ENCODE measurements at places on chromosomes 11 and 22.

DNA sequence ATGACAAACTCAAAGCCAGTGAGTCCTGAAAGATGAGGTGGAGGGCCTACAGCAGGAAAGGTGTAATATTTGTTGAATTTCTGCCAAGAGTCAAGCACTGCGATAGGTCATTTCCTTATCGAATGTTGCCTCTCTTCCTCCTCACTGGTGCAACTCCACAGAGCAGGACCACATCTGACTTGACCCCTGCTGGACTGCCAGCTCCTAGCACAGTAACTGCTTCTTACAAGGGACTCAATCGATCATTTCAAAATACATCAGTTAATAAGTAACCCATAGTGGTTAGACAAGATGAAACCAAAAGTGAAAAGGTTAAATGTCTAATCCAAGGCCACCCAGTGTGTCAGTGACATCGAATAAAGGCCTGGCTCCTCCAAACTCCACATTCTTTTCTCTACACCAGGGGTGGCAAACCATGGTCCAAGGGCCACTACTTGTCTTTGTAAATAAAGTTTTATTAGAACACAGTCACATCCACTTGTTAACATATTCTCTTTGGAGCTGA, 98.5 kb upstream of the CSNK2A3 start:
- DNase-seq, result peak; percentile 10

GRCh38 chr11:85595285-85595884, 31.8 kb downstream of the DLG2 start:
- DNase-seq, result peak; percentile 67

GRCh38 chr11:42770444-42771065, 541.2 kb upstream of the API5 start:
- peak; percentile 4 for DNase-seq

- DNase-seq, result no peak
Measured at GRCh38 chr11:95835351-95835750, 45.1 kb downstream of the CEP57 start.

- no peak for DNase-seq
Measured at GRCh38 chr11:107908211-107908610, 20.0 kb upstream of the RAB39A start.

GRCh38 chr11:25180187-25180586, 683.3 kb downstream of the LUZP2 start:
- no peak for DNase-seq

DNA sequence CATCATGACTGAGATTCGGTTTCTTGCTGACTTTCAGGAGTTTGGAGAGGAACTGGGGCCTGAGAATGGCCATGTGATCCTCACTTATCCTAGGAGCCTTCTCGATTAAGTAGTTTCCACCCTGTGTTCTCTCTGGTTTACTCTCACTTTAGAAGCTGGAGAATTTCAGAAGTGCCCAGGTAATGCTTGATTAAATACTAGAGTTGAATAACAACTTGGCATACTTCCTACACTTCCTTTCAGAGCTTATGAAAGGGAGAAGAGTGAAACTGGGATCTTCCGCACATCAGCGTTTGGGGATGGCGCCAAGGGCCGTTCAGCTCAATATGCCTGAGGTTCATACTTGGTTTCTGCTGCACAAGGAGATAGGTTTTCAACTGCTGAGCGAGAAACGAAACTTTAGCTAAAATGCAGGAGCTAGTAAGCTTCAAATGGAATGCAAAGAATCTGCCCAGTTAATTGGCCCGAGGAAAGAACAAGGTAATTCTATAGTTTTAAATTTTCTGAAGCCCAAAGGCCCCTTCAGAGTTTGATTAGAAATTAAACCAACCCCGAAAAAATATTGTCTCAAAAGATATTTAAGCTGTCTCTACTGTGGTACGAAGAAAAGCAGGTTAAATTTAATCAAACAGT, 823 bp upstream of the MUC15 start:
- DNase-seq, result no peak

GRCh38 chr11:14584595-14584994, 59.0 kb upstream of the PDE3B start:
- DNase-seq, result no peak

GRCh38 chr11:106208760-106209159, 131.3 kb downstream of the AASDHPPT start:
- no peak for DNase-seq

GRCh38 chr11:60858731-60859464, 3.1 kb upstream of the PTGDR2 start:
- DNase-seq, result no peak

DNA sequence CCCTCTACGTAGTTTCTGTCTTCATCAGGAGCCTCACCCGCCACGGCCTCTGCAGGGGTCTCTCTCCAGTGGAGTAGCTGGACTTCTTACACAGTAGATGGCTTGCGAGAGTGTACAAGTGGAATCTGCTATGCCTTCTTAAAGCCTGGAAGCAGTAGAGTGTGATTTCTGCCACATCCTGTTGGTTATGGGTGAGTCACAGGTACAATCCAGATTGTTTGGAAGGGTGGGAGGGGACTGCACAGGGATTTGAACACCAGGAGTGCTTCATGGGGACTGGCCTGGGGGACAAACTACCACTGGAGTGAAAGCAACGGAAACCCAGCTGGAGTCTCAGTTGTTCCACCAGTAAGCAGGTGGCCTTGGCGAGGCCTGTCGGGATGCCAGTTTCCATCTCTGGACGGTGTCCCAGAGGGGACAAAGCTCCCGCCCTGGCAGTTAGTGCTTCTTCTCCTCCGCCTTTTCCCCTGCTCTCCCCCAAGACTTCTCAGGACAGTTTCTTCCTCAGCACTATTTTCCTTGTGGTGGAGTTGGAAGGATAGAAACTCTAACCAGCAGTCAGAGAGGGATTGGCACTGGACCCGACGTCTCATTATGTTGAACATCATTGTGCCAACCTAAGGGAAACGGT, 85.0 kb upstream of the RCN1 start:
- DNase-seq, result no peak

DNA sequence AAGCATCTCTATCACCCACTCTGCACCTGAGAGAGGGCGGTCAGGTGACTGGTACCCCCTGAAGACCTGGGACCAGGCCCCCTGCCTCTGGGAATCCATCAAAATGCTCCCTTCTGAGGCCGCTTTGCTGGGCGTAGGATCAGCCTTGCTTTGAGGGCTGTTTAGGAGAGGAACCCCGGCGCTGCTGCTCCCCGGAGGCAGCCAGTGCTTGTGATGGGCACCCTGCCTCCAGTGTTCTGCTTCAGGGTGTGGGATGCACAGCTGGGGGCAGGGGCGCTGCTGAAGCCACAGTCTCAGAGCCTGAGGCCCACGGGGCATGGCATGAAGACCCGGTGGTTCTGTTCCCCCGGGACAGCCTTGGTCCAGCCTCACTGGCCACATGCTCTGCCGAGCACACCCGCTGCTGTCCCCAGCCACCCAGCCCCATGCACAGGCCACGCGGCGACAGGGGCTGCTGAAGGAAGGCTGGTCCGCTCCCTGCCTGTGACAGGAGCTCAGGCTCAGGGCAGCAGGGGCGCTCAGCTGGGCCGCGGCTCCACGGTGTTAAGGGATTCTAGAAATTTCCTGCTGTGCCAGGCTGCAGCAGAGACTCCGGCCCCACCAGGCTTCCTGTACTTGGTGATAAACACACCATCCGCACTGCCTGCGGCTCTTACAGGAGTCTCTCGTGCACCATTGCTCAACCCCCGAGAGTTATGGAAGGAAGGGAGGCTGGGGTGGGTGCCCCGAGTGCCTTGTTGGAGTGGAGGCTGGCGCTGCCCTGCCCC, 91.0 kb downstream of the KCNQ1 start:
- no peak for DNase-seq

- DNase-seq, result no peak
Measured at GRCh38 chr11:2365571-2366210, 11.4 kb upstream of the CD81 start.

DNA sequence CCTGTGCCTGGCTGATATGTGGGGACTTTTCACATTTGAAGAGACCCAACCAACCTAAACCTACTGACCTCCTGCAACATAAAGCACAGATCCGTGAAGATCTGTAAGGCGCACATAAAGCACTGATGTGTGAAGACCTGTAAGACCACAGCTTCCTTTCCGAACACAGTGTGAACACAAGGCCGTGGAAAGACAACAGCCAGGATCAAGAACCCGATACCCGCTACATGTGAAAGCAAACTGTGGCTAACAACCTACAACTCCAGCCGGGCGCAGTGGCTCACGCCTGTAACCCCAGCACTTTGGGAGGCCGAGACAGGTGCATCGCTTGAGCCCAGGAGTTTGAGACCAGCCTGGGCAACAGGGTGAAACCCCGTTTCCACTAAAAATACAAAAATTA, 17.6 kb upstream of the PPFIA1 start:
- DNase-seq, result no peak

DNA sequence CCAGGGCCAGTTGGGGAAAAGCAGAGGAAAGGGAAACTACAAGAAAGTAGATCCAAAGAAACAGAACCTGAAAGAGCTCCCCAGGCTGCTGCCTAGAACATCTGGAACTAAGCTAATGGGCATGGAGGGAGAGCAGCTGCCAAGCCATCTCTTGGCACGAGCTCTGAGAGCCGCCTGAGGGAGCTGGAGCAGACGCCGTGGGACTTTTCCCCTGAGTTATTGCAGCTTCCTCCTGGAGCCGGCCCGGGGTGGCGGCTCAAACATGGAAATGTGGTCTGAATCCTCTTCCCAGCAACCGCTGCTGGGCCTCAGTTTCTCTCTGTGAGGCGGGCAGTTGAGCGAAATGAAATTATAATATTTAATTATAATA, 41.8 kb downstream of the LIF start:
- no peak for DNase-seq

GRCh38 chr22:20423008-20423905, 14.4 kb downstream of the SCARF2 start:
- DNase-seq, result no peak

- no peak for DNase-seq
Measured at GRCh38 chr11:69703768-69704507, at the start of gene FGF19. FGF19 (minus strand) TSS chr11:69704022; CDS start chr11:69703876, 146 bp downstream.

DNA sequence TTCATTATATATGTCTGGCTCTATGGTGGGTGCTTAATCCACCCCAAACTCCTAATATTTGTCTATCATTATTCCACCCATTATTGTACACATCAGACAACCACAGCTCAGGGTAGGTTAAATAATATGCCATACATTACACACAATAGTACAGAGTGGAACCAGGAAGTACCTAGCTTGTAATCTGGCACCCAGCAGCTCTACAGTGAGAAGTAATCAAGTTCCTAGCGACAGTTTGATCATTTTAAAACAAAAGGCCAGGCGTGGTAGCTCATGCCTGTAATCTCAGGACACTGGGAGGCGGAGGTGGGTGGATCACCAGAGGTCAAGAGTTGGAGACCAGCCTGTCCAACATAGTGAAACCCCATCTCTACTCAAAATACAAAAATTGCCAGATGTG, 141.0 kb downstream of the LARGE1 start:
- DNase-seq, result no peak

Measured in dermis blood vessel endothelial cell (primary cell).